ENCODE measurements at places on chromosomes 3 and 15.

GRCh38 chr3:38084334-38085310 lies 45.6 kb downstream of the DLEC1 start:
- DNase-seq, result no peak

- peak; percentile 72 for DNase-seq
Observed at GRCh38 chr3:142808103-142808917, 80.6 kb downstream of the PCOLCE2 start.

GRCh38 chr3:17432236-17432635 lies 310.2 kb downstream of the TBC1D5 start:
- DNase-seq, result no peak

DNA sequence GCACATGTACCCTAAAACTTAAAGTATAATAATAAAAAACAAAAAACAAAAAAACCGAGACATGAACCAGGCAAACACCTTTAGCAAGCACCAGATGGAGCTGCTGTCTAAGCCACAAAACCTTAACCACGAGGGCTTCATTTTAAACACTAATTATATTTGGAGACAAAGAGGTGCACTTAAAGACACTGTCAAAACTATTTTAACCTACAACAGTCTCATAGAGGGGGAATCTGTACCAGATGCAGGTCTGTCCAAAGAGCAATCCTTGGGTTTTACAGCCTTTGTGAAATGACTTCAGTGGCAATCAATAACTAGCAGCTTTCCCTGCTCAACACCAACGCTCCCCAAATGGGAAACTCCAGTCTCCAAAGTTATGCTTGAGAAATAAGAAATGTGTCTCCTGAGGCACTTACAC lies 115.7 kb upstream of the TSPAN3 start:
- DNase-seq, result peak; percentile 17

- DNase-seq, result no peak
Observed at GRCh38 chr3:104044002-104044401, 1322.7 kb upstream of the ALCAM start.

- DNase-seq, result no peak
Observed at GRCh38 chr3:172241405-172241804, 202.0 kb downstream of the FNDC3B start.

DNA sequence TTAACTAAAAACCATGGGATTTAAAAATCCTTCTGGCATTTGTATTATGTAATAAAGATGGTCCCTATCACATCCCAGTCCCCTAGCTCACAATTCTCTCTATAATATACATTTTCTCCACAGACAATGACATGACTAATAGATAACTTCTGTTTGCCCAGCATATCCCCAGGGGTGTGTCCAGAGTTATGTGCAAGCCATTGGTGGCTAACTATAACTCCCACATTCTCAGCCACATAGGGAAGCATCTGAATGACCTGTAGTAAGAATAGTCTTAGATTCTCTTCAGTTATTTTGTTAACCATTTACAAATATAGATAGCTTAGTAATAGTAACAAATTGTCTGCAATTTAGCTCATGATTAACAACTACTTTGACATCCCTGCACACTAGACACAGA lies 52.2 kb upstream of the RBSN start:
- no peak for DNase-seq

DNA sequence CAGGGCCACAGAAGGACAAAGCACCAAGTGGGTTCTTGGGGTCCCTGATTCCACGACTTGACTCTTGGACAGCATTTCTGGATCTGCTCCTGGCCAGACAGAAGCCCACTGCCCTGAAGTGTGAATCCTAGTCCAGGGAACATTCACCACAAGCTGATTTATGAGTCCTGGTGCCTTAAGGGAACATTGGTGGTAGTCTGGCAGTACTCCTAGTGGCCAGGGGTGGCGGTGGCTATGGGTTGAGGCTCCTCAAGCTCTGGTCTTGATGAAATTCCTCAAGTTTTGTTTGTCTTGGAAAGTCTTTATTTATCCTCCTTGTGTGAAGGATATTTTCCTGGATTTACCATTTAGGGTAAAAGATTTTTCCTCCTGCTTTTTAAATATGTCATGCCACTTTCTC lies 307.5 kb downstream of the PYDC2 start:
- DNase-seq, result no peak

DNA sequence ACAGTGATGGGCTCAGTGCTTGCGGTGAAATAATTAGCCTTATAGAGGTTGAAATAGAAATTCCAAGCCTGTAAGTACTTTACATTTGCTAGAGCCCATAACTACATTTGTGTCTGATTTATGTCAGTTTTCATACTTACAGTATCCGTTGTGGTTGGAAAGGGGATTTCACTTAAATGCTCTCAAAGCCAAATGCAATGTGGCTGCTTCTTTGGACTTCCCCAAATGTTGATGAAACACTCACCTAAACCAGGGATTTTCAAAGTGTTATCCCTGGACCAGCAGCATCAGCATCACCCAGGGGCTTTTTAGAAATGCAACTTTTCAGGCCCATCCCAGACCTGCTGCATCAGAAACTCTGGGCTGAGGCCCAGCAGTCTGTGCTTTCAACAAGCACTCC lies 378.7 kb downstream of the MCTP2 start:
- DNase-seq, result no peak

GRCh38 chr3:69210068-69210730 lies 87.8 kb upstream of the LMOD3 start:
- DNase-seq, result no peak

- DNase-seq, result no peak
Observed at GRCh38 chr3:149368201-149368673, 9.2 kb downstream of the TM4SF1 start.

DNA sequence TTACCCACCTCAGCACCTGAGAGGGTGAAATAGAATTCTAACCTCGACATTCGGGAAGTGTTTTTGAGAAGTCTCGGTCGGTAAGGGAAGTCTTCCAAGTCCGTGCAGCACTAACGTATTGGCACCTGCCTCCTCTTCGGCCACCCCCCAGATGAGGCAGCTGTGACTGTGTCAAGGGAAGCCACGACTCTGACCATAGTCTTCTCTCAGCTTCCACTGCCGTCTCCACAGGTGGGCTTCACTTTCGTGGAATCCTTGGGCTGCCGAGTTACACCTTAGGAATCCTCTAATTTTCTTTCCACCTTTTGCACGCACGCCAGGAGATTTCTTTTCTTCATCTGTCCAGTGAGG lies 775 bp downstream of the CCNDBP1 start:
- DNase-seq, result no peak

GRCh38 chr3:45659661-45660566 lies 29.3 kb upstream of the SACM1L start:
- DNase-seq, result peak; percentile 74

- peak; percentile 36 for DNase-seq
Observed at GRCh38 chr3:112818289-112818688, 28.4 kb downstream of the CD200R1L start.

GRCh38 chr15:86446253-86446640 lies 366.6 kb downstream of the AGBL1 start:
- DNase-seq, result no peak

GRCh38 chr3:59759298-59760031 lies 709.6 kb upstream of the CFAP20DC start:
- no peak for DNase-seq

- DNase-seq, result no peak
Observed at GRCh38 chr3:115148142-115148790, 1.2 kb upstream of the ZBTB20 start.

GRCh38 chr3:33644582-33644981 lies 73.5 kb downstream of the CLASP2 start:
- DNase-seq, result no peak

GRCh38 chr3:59212128-59212779 lies 162.4 kb upstream of the CFAP20DC start:
- peak; percentile 32 for DNase-seq

DNA sequence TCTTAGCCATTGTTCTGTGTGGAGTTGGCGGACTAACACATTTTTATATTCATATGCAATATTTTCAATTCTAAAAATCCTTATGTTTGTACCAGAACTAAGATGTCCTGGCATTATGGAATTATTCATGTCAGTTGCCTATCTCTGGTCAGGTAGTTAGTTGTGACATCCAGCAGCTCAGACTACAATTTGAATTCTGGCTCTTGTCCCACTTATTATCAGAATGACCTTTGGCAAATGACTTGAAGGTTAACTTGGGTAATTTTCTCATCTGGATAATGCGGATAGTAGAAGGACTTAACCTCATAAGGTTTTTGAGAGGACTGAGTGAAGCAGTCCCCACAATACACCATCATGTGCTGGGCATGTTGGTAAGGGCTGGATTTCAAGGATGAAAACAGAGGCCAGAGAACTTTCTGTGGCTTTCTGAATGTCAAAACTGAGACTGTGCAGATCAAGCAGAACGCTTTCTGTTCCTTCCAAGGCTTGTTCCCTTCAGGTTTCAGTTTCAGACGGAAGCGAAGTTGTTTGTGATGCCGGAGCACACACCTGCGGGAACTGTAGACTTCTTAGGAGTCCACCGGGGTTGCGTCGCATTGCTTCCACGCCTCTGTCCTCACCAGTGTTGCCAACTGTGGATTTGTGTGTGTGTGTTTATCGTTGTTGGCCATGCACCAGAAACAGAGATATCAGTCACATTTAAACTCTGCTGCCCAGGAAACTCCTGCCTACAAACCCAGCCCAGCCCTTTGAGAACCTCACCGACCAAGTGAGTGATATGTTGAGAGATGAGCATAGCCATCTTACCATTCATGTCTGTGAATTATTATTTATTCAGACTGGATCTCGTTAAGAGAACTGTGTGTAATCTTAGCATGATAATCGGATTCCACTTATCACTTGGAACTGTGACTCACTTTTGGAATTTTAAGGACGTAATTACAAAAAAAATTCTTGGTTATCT lies 76.0 kb downstream of the PTPRG start:
- peak; percentile 29 for DNase-seq

- DNase-seq, result no peak
Observed at GRCh38 chr15:91142106-91142744, 42.2 kb downstream of the SV2B start.

- no peak for DNase-seq
Observed at GRCh38 chr15:70140543-70141375, 43.0 kb upstream of the TLE3 start.

- DNase-seq, result no peak
Observed at GRCh38 chr3:14286887-14287500, 108.4 kb downstream of the LSM3 start.

DNA sequence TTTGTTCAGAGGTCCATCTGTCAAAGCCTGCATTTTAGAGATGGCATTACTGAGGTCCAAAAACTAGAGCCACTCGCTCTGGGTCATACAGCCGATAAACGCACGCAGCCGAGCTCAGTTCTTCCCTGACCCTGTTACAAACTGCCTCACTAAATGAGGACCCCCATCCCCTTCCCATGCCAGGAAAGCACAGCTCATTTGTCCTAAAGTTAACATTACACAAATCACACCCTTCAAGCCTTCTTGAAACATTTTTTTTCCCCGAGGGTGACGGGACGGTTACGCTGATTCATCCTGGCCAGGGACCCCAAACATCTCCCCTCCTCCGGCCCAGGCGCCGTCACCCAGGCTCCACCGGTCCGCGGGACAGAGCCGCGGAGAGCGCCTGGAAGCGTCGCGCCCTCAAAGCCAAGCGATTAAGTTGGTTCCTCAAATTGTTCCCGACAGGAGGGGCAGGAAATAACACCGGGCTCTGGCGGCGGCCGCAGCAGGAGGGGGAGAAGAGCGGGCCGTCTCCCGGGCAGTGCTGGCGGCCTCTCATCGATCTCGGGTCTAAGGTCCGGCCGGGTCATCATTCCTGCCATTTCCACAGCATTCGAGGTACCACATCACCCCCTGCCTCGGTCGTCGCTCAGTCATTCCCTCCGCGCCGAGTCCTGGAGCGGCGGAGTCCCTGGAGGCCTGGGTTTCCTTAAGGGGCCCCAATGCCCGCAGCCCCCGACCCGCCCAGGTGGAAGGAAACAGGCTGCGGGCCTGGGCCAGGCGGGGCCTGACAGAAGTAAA lies 619 bp upstream of the CMTM8 start:
- DNase-seq, result no peak

DNA sequence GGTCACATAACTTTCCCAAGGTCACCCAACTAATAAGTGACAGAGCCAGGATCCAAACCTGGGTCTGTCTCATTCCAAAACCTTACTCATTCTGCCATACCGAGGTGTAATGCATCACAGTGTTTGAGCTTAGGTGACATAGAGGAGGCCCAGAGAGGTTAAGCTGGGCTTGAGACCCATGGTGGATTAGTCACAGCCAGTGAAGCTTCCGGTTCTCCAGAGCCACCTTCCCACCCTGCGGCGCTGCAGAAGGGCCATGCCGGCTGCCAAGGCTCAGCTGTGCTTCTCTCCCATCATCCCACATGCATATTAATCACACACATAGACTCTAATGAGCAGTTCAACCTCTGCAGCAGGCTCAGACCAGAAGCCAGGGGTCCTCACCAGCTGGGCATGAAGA lies 42.2 kb downstream of the SPSB4 start:
- DNase-seq, result no peak

- peak; percentile 4 for DNase-seq
Observed at GRCh38 chr3:31116651-31117050, 222.2 kb upstream of the GADL1 start.

DNA sequence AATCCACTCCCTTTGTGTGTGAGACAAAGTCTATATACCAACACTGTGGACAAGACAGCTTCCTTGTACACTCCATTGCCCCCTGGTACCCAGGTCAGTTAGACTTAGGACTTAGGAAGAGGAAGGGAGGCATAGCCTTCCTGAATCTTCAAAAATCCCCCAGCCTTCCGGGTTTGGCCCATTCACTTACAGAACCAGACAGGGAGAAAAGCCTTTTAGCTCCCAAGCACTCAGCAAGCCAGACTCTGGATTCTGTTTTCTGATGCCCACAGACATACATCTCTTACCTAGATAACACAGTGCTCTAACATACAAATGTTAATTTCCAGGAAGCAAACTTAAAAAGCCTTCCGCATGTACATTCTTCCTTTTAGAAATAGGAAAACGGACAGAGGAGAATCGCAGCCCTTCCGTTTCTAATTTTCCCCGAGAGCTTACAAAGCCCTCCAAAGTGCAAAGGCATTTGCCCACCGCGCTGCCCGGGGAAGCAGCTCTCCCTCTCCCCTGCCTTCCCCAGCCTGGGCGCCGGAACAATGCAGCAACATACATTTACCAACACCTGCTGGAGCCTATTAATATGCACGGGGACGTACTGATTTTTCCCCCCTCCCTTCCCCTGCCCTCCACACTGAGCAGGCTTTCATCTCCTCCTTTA lies 442.0 kb downstream of the MAGI1 start:
- DNase-seq, result no peak

DNA sequence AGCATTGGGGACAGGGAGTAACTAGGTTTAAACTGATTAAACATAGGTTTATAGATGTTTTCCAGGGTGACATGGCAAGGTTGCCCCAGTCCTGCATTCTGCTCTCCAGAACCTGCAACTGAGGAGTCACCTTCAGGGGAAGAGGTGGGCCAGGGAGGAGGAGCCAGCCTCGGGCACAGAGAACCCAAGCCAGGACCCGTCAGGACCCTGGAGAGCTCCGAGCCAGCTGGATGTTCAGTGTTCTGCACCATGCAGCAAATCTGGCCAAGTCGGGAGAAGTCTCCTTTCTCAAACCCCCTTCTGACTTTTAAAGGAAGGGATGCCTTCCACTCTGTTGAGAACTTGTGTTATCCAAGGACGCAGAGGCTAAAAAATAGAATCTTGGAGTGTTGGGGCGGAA lies 62.1 kb upstream of the SLC6A11 start:
- DNase-seq, result peak; percentile 40

- DNase-seq, result no peak
Observed at GRCh38 chr3:149316437-149316836, 17.0 kb downstream of the TM4SF18 start.

Measured in HFFc6 (cell line).